ENCODE measurements at places on chromosomes 7 and 10.

DNA sequence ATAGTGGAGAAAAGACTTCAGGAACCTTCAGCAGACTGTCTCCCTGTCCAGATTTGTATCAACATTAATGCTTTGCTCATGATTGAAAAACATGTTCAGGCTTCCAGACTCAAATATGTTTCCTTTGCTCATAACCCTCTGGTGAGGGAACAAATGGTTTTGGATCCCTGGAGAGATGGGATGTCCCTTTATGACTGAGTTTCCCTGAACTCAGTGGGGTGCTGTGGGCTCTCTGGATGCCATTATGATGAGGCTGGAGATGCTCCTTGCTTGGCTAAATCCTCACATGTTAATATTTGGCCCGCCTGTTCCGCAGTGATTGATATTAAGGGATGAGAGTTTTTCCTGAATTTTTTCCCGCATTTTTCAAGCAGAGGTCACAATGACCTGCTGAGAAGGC is 749.4 kb downstream of the SUGCT start:
- DNase-seq: no peak

DNA sequence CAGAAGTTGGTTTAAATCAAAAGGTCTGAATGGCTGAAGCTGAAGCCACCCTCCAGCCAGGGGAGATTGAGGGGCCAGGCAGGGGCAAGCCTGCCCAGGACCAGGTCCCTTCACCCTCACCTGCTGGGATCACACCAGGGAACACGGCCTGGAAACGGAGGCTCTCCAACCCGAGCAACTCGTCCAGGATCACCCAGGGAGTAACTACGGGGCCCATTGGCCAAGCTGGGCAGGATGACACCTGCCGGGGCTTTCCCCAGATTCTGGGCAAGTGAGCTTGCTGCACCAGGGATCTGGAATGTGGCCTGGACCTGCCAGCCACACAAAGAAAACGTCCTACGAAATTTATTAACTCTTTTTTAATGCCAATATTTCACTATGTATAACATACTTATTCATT is 30.4 kb upstream of the PPP2R2D start:
- no peak for DNase-seq

DNA sequence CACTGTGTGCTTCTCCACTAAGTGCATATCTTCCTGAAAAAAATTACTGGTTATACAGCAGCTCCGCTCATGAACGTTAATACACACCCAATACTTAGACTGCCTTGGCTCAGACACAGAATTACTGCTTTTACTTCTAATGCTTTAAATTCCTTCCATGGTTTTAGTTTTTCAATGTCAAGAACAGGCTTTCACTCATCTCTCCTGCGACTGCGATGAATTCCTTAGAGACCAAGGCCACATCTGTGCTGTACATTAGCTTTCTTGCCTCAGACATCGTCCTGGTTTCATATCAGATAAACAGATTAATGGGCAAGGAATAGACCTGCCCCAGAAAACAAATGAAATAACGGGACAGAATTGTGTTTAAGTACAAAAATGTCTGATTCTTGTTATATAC is 120.2 kb downstream of the CYP26A1 start:
- DNase-seq: no peak

DNA sequence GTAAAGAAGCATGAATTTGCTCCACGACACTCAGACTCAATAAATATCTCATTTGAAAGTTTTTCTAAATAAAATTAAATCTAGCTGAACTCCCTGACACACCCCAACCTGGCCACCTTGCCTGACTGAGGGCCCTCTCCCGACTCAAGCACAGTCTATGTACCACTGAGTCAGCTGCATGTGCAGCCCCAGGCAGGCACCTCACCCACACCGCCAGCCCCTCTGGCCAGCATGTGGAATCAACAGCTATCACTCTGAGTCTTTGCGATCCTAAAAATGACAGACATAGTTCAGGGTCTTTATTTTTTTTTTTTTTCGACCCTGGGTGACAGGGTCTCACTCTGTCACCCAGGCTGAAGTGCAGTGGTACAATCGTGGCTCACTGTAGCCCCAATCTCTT is 35.2 kb downstream of the OAT start:
- DNase-seq: no peak

DNA sequence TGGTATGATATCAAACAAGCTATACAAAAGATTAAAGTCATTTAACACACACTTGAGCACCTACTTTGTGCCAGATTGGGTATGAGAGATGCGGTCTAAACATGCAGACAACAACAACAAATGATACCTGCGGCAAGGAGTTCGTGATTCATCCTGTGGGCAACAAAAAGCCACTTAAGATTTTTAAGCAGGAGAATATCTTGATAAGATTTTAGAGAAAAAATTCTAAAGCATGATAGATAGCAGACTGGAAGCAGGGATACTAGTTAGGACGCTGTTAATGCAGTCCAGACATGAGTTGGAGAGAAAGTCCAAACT is 1.6 kb upstream of the KBTBD2 start:
- no peak for DNase-seq

GRCh38 chr7:133940368-133940767 is 186.8 kb upstream of the LRGUK start:
- no peak for DNase-seq

- DNase-seq: no peak
These were observed 19.1 kb downstream of the ACADSB start for GRCh38 chr10:123027861-123028260.

GRCh38 chr7:68748934-68749900 is 849.1 kb upstream of the AUTS2 start:
- DNase-seq: no peak

GRCh38 chr7:50399206-50399605 is 50.9 kb downstream of the FIGNL1 start:
- DNase-seq: no peak

- DNase-seq: peak; percentile 100
These were observed 256.5 kb downstream of the FRMD4A start for GRCh38 chr10:14074062-14074884.

DNA sequence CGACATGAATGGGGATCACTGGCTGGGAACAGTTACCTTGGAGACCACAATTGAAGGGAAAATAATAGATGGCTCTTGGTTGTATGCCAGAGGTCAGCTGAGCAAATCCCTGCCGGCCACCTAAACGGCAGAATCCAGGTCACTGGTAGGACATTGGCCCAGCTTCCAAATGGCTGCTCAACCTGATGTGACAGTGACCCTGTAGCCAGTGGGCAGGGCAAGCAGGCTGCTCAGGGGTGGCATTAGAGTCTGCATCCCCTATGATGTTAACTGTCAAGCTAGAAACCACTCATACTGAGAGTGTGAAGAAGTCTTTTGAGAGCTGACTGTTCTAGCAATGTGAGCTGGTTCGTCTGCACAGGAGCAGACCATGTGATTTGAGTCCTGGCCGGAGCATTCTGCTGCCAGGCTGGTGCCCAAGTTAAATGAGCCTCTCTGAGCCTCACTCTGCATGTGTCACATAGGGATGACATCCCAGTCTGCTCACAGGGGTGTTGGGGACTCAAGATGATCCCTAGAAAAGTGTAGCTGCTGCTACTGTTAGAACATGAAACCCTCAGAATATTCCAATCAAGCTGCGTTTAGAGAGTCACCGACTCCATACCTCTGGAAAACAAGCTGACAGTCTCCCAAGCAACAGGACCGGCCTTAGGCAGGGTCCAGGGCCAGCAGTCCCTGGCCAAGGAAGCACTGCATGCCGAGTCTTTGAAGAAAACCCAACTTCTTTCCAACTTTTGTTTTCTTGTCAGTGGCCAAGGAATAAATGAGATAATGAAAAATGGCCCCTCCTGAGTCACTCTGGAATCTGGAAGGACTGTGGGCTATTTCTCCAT is 69.7 kb downstream of the VWA2 start:
- DNase-seq: no peak

- DNase-seq: no peak
These were observed 181.9 kb upstream of the CXCL12 start for GRCh38 chr10:44566786-44567185.

DNA sequence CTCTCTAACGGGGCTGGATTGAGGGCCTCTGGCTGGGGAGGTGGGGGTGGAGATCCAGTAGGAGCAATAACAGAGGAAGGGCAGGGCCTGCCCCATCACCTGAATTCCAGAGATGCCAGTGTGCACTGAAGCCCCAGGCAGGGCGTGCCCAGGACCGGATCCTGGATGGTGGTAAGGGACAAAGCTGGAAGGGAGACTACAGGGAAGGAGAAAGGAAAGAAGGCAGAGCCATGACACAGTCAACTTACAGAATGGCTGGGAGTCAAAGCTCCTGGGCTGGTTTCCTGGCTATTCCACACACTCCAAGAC is 666 bp downstream of the TMEM139 start:
- no peak for DNase-seq

DNA sequence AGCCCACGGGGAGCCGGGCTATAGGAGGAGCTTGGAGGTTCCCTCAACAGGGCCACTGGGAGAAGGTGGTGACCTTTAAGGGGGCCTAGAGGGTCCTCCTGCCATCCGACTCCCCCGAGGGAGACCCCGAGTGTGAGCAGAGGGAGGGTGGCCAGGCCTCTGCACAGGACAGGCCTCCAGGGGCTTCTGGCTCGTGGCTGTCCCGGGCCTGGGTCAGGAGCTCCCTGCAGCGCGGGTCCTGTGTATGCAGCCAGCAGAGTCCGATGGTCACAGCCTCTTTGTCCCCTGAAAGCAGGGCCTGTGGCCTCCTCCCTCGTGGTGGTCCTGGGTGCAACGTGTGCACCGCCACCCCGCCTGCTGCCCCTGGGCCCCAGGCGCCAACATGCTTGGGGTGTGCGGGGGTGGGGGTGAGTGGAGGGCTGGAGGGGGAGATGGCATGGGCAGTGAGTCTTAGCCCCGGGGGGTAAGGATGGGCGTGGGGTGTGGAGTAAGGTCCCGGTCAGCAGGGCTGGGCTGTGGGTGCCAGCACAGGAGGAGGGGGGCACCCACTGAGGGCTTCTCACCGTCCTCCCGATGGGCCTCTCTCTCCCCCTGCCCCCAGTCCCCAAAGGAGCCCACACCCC is 27.1 kb downstream of the UNCX start:
- no peak for DNase-seq

DNA sequence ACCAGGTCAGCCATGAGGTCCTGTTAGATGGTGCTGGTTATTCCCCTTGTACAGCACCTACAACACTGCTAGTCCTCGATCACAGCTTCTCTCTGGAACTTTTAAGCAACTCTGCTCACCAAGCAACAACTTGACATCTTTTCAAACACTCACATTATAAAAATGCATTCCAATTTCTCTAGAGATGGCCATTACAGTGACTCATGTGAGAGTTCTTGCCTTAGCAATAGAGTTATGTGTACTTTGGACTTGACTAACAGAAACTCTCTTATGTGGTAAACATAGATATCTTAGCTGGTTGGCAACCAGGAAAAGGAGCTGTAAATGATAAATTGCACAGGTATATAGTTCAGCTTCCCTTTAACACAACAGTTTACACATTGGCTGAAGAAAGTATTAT is 122.2 kb downstream of the PDE1C start:
- no peak for DNase-seq

DNA sequence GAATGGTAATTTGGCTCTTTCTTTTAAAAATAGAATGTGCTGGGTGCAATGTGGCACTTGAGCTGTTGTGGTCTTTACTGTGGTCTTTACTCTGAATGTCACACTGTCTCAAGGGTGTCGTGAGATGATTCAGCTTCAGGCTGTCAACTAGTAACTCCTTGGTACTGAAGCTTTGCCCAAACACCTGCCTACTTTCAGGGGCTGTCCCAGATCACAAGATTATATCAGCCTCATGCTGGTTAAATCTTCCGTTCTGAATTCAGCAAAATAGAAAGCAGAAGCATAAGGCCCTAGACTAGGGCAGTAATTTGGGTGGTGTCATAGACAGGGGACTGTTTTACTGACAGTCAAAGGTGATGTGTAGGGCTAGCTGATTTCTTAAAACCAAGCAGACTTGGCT is 110.9 kb downstream of the BAMBI start:
- DNase-seq: no peak

DNA sequence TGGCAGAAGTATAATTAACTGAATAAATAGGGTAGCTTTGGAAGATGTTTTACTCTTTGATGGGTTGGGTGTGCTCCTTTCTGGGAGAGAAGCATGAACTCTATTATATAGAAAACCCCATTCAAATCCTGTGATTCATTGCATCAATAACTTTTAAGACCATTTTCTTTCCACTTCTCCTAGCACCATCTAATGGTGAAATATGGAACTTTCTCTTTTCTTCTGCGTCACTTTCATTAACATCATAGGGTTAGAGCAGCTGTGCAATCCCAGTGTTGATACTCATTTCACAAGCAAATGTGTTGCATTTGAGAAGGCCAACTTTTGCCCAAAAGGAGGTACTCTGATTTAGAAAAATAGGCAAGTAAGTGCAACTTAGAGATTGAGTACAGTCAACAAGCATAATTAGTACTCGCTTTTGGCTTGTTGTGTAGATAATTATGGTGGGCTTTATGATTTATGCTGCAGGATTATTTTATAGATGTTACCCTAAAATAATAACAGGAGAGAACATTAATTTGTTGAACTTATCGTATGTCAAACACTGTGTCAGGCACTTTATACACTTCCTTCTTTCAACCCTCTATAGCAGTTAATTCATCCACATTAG is 92.9 kb downstream of the CPED1 start:
- DNase-seq: peak; percentile 73
